CD4-positive, alpha-beta T cell treated with Interleukin-17A for 4 hours (primary cell): ENCODE measurements at places on chromosomes 3 and 15.
A peak's percentile ranks its signal among the peaks of the same experiment; 100 is the strongest.

- DNase-seq: peak; percentile 61
These were observed 92.9 kb downstream of the MCTP2 start for GRCh38 chr15:94324117-94324826.

- DNase-seq: no peak
These were observed 146.3 kb downstream of the ANXA2 start for GRCh38 chr15:60251300-60252070.

DNA sequence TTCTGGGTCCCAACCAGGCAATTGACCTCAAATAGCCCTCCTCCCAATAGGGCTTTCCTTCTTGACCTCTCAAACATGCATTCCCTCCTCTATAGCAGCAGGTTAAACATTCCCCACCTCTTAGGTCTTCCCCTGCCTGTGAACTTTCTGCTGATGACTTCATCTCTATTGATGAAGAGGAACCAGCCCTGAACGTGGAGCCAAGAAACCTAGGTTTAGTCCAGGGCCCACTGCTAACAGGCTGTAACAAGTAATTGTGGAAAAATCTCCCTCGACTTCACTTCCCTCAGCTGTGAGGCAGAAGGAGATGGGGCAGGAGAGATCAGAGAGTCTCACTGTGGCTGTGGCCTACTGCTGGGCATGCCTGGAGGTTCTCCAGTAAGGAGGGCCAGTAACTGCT is 24.7 kb downstream of the ILDR1 start:
- DNase-seq: no peak

GRCh38 chr3:73469331-73469730 is 155.4 kb downstream of the PDZRN3 start:
- DNase-seq: no peak

DNA sequence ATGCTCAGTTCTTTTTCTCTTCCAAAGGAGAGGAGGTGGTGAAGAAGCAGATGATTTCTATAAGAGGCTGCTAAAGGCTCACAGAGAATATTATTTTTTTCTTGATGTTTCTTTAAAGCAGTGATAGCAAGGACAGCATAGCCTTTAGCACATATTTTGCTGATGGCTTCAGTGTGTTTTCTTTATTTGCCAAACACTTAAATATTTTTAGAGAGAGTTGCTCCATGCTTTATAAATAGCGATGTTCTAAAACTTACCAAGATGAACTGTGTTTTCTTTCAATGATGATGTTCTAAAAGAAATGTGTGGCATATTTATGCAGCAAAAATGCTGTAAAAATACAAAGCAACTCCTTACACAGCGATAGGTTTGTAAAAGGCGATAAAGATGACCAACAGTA is 11.8 kb upstream of the KCNAB1 start:
- DNase-seq: no peak

DNA sequence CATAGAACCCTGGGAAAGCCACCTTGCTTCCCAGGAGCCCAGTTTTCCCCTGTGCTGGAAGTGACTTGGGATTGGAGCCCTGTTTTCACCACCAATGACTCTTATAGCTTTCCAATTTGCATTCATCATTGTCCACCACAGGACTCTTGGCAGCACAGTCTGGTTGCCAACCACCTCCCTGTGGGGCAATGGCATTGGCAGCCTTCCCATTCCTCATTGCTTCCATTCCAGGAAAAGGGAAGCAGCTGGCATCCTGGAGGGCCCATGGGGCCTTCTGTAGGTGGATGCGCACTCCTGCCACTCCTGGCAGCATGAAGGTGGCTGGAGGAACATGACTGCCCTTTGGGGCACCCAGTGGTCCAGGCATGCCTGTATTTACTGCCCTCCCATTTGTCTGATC is 57.7 kb downstream of the FEM1B start:
- DNase-seq: no peak
